ENCODE measurements at places on chromosomes 7 and 10.

DNA sequence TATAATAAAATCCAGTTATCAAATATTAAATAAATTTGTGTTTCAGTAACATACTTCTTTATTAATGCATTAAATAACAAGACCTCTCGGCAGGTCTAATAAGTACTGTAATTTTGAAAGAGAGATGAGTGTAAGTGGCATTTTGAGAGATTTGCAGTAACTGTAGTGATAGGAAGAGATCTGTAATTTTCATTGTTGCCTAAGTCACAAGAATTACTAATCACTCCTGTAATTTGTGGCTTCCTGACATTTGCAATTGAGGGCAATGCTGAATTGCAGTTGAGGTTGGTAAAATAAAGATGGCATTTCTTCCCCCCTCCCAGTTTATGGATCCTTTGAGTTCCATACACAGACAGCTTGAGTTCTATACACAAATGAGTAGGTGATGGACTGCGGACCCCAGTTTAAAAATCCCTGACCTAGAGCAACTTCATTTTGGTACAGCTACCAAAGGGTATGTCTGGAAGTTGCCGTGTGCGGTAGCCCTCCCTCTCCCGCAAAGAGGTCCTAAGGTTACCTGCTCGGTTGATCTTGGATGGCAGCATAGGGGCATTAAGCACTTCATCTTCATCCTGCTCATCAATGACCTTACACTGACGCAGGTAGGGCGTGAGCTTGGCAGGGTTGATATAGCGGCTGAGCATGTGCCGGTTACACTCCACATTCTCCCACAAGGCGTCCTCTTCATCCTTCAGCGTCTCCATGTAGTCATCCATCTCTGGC, 96.4 kb downstream of the CARD11 start:
- no peak for DNase-seq

GRCh38 chr7:116354546-116355423, 144.4 kb downstream of the TES start:
- DNase-seq: no peak

- no peak for DNase-seq
These were observed 32.6 kb downstream of the ARHGAP21 start for GRCh38 chr10:24690961-24691512.

DNA sequence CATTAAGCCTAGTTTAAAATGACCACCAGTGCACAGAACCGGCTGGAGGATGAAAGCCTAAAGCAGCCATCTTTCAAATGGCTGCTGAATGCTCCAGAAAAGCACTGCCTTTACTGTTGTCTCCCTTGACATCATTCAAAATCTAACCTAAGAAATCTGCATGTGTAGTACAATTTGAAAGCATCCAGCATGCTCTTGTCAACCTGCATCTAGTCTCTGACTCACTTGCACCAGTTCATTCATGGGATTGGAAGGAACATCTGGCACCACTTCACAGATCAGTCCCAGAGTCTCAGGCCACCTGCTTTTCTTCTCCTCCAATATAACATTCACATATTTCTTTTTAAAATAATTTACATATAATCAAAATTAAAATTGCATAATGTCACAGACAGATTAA, 76.2 kb downstream of the RNF133 start:
- DNase-seq: no peak

DNA sequence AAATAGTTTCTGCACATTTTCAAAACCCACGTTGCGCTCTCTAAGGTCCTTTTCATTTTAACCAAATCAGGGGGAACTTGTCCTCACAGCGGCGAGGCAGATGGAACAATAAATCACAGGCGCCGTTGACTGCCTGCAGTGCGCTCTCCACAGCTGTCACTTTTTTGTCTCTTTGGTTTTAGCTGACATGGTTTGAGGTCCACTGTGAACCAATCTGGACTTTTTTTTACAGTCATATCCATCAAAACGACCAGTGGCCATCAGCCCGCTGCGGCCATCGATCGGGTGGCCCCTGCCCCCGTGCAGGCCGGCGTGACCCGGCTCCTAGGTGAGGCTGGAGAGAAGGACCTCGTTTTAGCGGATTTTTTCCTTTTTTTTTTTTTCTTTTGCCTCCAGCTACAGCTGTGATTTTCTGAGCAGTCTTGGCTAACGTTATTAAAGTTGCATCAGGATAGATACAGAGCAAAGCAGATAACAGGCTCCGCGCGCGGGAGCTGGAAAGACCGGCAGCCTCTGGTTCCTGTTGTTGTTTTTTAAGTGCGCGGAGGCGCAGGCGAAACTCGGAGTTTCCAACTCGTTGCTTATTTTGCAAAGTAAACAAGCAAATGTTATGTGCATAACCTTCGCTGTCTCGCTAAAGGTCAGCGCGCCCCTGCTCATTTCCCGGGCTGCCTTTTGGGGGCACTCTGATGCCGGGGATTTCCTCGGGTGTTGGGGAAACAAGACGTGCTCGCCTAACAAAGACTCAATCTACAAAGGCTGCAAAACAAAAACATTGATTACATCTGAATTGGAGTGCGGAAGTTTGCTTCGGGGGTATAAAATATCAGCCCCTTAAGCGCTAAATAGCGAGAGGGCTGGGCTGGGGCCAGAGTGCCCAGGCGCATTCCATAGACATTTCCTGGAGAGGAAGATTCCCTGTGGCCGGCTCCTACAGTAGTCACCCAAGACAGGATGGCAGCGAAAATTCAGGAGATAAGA, 414.8 kb upstream of the MKI67 start:
- DNase-seq: no peak

DNA sequence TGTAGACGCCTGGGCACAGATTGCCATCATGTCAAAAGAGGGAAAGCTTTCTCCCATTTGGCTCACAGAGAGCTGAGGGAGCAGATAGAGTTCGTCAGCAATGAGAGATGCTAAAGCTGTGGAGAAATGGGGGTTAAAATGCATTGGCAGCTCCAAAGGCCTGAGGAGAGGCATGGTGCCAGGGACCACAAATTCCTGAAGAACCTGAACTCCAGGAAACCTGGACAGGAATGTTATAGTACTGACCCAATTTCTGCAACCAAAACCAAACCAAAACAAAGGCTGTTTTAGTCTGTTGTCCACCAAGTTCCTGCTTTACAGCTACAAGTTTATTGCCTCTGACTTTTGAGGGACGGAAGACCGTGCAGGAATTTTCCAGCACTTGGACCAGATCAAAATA, 575.7 kb downstream of the REEP3 start:
- DNase-seq: no peak

GRCh38 chr7:72754312-72754711, 73.7 kb downstream of the TYW1B start:
- no peak for DNase-seq

DNA sequence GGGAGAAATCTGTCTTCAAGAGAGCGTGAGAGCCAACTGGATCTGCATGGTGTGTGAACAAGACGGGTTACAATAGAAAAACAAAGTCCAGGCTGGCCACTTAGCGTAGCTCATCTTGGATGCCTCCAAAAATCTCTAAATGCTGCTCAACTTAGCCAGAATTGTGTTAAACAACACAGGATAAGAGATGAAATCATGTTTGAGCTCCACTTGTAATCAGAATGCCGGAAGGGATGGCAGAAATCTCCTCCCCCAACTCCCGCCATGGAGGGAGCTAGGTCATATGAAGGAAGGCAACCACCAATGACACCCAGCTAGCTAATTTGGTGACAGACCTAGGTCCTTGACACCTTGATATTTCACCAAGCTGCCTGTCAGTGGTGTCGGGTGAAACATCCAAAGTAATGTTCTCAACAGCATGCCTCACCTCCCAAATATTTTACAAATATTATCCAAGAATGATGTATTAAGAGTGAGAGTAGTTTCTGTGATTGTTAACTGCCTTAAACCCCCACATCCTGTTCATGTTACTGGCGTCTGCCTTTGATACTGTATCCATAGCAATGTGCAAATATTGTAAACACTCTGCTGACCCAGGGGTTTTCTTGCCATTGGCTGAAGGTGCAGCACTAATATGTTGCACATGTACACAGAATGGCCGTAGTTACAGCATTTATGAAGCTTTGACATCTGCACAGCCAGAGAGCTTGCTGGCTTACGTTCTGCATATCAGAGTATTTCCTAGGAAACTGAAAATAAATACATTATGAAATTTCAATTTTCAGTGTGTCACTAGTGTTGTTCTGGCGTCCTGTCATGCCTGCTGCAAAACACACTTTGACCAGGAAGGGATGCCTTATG, 25.8 kb downstream of the TMEM254 start:
- no peak for DNase-seq

- no peak for DNase-seq
These were observed 257 bp downstream of the WAC start for GRCh38 chr10:28533186-28533564.

- DNase-seq: no peak
These were observed 20.0 kb downstream of the AKR1B1 start for GRCh38 chr7:134438946-134439345.

DNA sequence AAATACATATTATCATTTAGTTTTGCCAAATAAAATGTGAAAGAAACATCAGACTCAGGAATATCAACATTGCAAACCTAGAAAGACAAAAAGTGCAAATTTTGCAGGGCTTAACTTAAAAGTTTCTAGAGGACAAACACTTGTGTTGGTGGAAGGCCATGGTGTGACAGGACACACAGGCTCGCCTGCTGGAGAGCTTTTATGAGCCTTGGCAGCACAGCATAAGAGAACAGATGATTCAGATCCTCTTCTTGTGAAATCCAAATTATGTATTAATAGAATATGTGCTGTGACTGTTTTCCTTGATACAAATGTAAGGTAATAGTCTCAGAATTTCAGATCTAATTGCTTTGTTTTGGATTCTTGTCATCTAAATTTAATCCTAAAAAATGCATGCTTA, 72.9 kb upstream of the ABCB5 start:
- no peak for DNase-seq

GRCh38 chr10:34786464-34786863, 28.6 kb downstream of the PARD3 start:
- DNase-seq: no peak

DNA sequence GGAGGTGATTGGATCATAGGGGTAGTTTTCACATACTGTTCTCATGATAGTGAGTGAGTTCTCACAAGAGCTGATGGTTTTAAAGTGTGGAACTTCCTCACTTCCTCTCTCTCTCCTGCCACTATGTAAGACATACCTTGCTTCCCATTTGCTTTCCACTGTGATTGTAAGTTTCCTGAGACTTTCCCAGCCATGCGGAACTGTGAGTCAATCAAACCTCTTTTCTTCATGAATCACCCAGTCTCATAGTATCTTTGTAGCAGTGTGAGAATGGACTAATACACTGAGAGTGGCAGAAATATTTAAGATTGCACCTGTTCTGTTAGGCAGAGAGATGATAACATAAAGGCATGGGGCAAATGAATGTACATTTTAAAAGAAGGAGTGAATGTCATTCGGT, 507.8 kb downstream of the SORCS3 start:
- DNase-seq: no peak

- no peak for DNase-seq
These were observed 21.7 kb upstream of the PCGF5 start for GRCh38 chr10:91198781-91199180.

DNA sequence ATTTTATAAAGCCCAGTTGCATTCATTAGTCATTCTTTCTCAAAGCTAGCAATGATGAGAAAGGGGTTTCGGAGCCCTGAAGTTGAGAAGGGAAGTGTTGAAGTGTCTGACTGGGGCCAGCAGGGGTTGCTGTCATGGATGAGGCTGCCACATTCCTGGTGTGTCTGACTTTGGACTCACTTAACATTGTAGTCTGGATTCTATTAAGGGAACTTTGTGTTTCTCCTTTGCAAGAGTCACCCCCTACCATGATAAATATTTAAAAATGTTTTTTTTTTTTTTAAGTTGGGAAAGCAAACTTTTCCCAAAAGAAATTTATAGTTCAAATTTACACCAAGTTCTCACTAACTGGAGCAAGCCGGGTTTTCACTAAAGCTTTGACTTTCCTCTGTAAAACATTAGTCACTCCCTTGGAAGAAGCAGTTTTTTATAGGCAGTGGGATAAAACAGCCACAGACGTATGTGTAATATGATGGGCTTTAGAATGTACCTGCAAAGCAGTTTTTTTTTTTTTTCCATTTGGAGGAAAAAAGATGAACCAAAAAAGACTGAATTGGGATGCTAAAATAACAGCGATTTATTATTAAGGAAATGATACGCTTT, 243.6 kb downstream of the TWIST1 start:
- no peak for DNase-seq

Measured in stimulated activated CD4-positive, alpha-beta T cell treated with anti-CD3 and anti-CD28 coated beads, Interleukin-2, amount 100 ng/mL, for 24 hours (primary cell).